Stimulated activated naive B cell treated with anti-CD40 and anti-IgM and Interleukin-4, amounts not matched to agents 10 μg/mL and 1 μg/mL and 100 μg/mL, for 72 hours (primary cell): ENCODE measurements at places on chromosomes 1 and 21.

- no peaks in the 10 kb centered on the region for H3K27me3 ChIP-seq
- no peak overlapping the region for H3K4me3 ChIP-seq
- no peak overlapping the region for H3K27ac ChIP-seq
Observed at GRCh38 chr1:151892190-151892589, 17.1 kb downstream of the THEM4 start.

DNA sequence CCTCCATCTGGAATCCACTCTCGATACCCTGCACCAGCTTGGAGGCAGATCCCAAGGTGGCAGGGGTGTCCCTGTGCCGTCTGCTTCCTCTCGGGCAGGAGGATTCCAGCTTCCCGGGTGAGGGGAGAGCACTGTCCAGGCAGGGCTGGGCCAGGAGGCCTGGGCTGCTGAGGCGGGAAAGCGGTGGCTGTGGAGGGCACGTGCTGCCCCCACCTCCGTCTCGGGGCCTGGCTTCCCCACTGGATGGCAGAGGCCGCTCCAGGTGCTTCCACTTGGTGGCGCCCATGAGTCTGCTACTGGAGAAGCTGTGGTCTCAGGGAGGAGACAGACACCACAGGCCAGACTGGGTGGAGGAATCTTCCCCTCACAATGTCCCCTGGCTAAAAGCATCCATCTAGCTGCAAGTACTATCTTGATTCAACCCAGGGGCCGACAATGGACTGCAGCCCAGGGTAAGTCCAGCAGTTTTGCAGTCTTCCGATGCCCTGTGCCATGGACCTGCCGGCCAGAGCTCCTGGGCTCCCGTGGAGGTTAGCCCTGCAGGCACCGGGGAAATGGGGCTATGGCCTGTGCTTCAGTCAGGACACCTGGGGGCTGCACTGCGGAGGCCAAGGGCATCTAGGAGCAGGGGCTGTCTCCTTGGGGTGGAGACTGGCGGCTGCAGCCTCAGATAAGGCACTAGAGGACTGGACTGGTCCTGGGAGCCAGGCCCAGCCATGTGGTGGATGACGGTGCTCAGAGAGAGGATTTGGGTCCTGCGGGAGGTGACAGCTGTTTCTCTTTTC, 41.3 kb upstream of the EIF4G3 start:
- DNase-seq: no peak
- peaks cover 51% of the 10 kb centered on the region for H3K36me3 ChIP-seq
- peak overlapping the region; percentile 62 for H3K27ac ChIP-seq
- H3K4me1 ChIP-seq: peaks cover 19% of the 10 kb centered on the region

GRCh38 chr1:92705446-92705845, 79.5 kb downstream of the EVI5 start:
- H3K4me3 ChIP-seq: no peak overlapping the region
- no peak overlapping the region for H3K27ac ChIP-seq
- no peak for DNase-seq
- peaks cover 7% of the 10 kb centered on the region for H3K36me3 ChIP-seq
- H3K4me1 ChIP-seq: no peaks in the 10 kb centered on the region
- H3K27me3 ChIP-seq: no peaks in the 10 kb centered on the region

DNA sequence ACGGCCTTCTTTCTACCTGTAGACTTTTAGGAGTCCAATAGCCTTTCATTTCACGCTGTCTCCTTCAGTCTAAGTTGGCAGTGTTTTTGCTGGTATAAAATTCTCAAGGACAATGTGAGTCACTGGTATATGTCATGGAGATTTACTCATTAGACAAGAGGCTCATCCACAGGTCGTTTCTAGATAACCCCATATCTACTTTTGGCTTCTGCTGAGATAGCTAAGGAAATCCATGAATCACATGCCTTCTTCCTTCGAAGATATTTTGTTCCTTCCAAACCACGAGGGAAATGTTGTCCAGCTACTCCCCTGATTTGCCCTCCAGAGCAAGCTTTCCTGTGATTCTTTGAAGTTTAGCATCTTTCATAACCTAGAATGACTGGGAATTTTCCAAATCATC, 38.5 kb upstream of the KCNK1 start:
- no peak overlapping the region for H3K4me3 ChIP-seq
- no peak overlapping the region for H3K27ac ChIP-seq
- H3K27me3 ChIP-seq: no peaks in the 10 kb centered on the region
- H3K4me1 ChIP-seq: no peaks in the 10 kb centered on the region
- no peaks in the 10 kb centered on the region for H3K36me3 ChIP-seq
- DNase-seq: no peak

GRCh38 chr1:206649261-206649921, 14.1 kb downstream of the DYRK3 start:
- no peak overlapping the region for H3K27ac ChIP-seq
- peaks cover 2% of the 10 kb centered on the region for H3K36me3 ChIP-seq
- H3K27me3 ChIP-seq: peaks cover 5% of the 10 kb centered on the region
- no peaks in the 10 kb centered on the region for H3K4me1 ChIP-seq
- H3K4me3 ChIP-seq: no peak overlapping the region

GRCh38 chr1:96362623-96363022, 359.0 kb upstream of the PTBP2 start:
- H3K4me1 ChIP-seq: peaks cover 7% of the 10 kb centered on the region
- no peak for DNase-seq
- no peak overlapping the region for H3K4me3 ChIP-seq
- H3K36me3 ChIP-seq: no peaks in the 10 kb centered on the region
- no peaks in the 10 kb centered on the region for H3K27me3 ChIP-seq

DNA sequence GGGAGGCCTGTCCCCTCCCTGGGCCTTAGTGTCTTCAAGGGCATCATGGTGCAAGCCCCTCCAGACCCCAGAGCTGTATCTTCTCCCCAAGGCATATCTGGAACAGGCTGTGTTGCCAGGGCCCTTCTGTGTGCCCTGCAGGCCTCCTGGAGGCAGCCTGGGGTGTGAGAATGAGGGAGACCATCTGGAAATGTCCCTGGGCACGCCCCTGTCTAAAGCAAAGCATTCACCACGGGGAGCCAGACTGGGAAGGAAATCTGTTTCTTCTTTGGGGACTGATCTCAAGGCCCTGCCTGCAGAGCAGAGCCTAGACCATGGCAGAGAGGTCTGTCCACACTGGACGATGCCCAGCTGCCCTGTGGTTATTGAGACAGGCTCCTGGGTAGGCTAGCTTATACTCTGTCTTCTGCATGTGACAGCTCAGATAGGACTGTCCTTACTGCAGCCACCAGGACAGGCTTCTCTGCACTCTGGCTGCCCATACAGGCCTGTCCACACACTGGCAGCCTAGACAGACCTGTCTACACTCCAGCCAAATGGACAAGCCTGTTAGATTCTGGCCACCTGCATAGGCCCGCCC, 24.6 kb downstream of the PODN start:
- H3K27me3 ChIP-seq: no peaks in the 10 kb centered on the region
- H3K27ac ChIP-seq: no peak overlapping the region
- no peak overlapping the region for H3K4me3 ChIP-seq
- no peak for DNase-seq

DNA sequence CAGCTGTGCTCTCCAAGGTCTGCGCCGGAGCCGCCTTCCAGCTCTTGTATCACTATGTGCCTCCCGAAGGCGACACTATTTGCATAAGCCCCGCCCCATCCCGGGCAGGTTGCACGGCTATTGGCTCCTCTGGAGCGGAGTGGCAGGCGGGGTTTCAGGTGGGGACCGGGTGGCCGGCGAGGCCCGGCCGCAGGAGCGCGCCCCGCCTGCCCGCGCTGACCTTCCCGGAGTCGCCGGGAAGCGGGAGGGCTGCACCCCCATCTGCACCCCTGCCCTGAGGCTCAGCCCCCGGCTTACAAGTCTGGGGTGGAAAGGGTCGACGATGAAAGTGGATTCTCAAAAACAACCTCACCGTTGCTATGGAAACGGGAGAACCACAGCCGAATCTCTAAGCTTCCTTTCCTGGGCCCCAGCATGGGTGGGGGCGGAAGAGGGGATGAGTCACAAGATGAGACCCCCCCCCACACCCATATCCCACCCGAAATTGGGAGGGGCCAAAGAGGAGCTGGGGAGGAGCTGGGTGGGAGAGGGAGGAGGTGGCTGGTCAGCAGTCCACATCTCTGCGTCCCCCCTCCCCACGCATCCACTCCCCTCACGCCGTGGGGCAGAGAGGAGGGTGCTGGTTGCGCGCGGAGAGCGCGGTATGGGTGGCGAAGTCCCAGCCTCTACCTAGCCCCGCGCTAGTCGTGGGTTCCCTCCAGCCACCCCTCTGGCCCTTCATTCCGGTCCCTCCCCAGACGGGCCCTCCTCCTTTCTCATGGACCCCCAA, at the start of gene HPCAL4:
Gene HPCAL4 (minus strand): TSS at position 51 of the 769 bp plus-strand sequence. CDS start 6,830 bp downstream, outside the sequence.
- peaks cover 28% of the 10 kb centered on the region for H3K4me1 ChIP-seq
- no peak within 1 kb of the TSS for H3K27ac ChIP-seq
- peak within 1 kb of the TSS; percentile 79 for H3K4me3 ChIP-seq
- peaks cover 82% of the 10 kb centered on the region for H3K27me3 ChIP-seq
- no peaks in the 10 kb centered on the region for H3K36me3 ChIP-seq

GRCh38 chr1:7107109-7107830, 322.0 kb downstream of the CAMTA1 start:
- peaks cover 12% of the 10 kb centered on the region for H3K27me3 ChIP-seq
- peaks cover 9% of the 10 kb centered on the region for H3K4me1 ChIP-seq
- H3K36me3 ChIP-seq: no peaks in the 10 kb centered on the region
- H3K4me3 ChIP-seq: no peak overlapping the region
- no peak overlapping the region for H3K27ac ChIP-seq
- no peak for DNase-seq

GRCh38 chr1:226654046-226654667, 84.9 kb downstream of the ITPKB start:
- DNase-seq: no peak
- H3K4me1 ChIP-seq: peaks cover 52% of the 10 kb centered on the region
- peaks cover 46% of the 10 kb centered on the region for H3K36me3 ChIP-seq
- no peaks in the 10 kb centered on the region for H3K27me3 ChIP-seq

DNA sequence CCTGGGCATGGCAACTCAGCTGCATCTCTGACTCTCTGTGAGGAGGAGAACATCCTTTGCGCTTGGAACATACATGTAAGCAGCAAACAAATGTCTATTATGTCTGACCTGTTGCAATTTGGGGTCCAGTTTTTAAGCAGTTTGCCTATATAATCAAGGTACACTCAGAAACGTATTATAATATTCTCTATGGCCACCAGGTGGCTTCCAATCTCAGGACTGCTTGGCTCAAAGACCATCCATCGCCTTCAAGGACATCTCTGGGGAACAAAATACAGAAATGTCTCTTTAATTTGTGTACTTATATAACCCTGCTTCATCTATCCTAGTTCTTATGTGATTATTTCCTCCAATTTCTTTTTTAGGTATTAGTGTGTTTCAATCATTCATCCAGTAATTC, 227.2 kb downstream of the OLFM3 start:
- H3K27me3 ChIP-seq: peaks cover 7% of the 10 kb centered on the region
- H3K36me3 ChIP-seq: no peaks in the 10 kb centered on the region
- H3K4me3 ChIP-seq: no peak overlapping the region
- no peaks in the 10 kb centered on the region for H3K4me1 ChIP-seq
- no peak for DNase-seq
- no peak overlapping the region for H3K27ac ChIP-seq

GRCh38 chr21:46036696-46037330, 55.2 kb downstream of the COL6A1 start:
- no peak overlapping the region for H3K27ac ChIP-seq
- no peak for DNase-seq
- no peak overlapping the region for H3K4me3 ChIP-seq
- peaks cover 14% of the 10 kb centered on the region for H3K27me3 ChIP-seq
- H3K36me3 ChIP-seq: no peaks in the 10 kb centered on the region
- H3K4me1 ChIP-seq: no peaks in the 10 kb centered on the region

DNA sequence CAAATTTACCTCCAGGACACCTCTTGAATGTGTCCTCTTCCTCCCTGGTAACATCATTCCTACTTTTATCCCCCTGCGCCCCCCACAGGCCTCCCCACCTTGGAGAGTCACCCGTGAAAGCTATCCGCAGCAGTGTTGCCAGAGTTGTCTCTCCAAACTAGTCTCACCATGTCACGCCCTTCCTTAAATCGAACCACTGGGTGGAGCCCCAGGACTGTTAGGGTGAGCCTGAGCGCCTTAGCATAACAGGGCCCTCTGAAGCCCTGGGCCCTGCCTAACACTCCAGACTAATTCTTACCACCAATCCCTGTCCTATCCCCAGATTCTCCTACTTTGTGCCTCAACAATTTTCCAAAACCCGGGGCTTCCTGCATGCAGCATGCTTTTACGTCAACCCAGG, 35.0 kb downstream of the HSD3B2 start:
- no peak for DNase-seq
- H3K36me3 ChIP-seq: no peaks in the 10 kb centered on the region
- no peak overlapping the region for H3K4me3 ChIP-seq
- peaks cover 3% of the 10 kb centered on the region for H3K4me1 ChIP-seq
- peaks cover 3% of the 10 kb centered on the region for H3K27me3 ChIP-seq

DNA sequence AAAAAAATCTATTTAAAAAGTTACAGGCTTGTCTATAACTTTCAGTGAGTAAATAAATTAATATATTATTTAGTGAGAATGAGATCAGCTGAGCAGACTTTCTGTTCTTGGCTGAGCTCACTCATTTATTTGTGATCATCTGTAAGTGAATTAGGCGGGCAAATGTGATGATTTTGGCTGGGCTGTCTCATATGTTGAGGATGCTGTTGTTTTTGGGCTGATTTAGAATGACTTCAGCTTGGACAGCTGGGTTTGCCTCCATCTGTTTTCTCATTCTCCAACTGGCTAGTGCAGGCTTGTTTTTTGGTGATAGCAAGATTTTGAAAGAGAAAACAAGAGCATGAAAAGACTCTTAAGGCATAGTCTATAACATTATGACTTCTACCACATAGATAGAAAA, 475.8 kb upstream of the OLFM3 start:
- no peaks in the 10 kb centered on the region for H3K27me3 ChIP-seq
- no peaks in the 10 kb centered on the region for H3K4me1 ChIP-seq
- no peak overlapping the region for H3K27ac ChIP-seq
- H3K4me3 ChIP-seq: no peak overlapping the region
- no peak for DNase-seq

- no peaks in the 10 kb centered on the region for H3K27me3 ChIP-seq
- H3K4me1 ChIP-seq: no peaks in the 10 kb centered on the region
Observed at GRCh38 chr1:96309783-96310182, 411.8 kb upstream of the PTBP2 start.

GRCh38 chr1:116122955-116123757, 12.0 kb downstream of the MAB21L3 start:
- no peak for DNase-seq
- H3K27ac ChIP-seq: no peak overlapping the region
- no peaks in the 10 kb centered on the region for H3K36me3 ChIP-seq
- no peak overlapping the region for H3K4me3 ChIP-seq
- H3K27me3 ChIP-seq: peaks cover 16% of the 10 kb centered on the region
- no peaks in the 10 kb centered on the region for H3K4me1 ChIP-seq

DNA sequence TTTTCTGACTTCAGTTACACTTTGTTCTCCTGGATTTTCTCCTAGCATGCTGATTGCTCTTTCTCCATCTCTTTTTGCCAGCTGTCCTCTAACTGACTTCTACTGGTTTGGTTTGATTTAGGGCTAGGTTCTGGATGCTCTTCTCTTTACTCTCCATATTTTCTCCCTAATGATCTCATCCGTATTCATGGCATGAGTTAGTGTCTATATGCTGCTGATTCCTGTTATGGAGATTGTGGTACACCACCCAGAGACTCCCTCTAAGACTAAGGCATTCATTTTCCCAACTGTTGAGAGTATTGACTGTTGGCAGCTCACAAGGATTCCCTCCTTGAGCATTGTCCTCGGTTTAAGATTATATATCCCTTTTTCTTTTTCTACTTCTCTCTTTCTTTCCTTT, 28.9 kb downstream of the S1PR1 start:
- no peak for DNase-seq
- H3K36me3 ChIP-seq: no peaks in the 10 kb centered on the region
- H3K4me1 ChIP-seq: peaks cover 22% of the 10 kb centered on the region
- H3K27me3 ChIP-seq: no peaks in the 10 kb centered on the region
- no peak overlapping the region for H3K4me3 ChIP-seq
